ENCODE measurements at places on chromosomes 12 and 14.
A peak's percentile ranks its signal among the peaks of the same experiment; 100 is the strongest.

DNA sequence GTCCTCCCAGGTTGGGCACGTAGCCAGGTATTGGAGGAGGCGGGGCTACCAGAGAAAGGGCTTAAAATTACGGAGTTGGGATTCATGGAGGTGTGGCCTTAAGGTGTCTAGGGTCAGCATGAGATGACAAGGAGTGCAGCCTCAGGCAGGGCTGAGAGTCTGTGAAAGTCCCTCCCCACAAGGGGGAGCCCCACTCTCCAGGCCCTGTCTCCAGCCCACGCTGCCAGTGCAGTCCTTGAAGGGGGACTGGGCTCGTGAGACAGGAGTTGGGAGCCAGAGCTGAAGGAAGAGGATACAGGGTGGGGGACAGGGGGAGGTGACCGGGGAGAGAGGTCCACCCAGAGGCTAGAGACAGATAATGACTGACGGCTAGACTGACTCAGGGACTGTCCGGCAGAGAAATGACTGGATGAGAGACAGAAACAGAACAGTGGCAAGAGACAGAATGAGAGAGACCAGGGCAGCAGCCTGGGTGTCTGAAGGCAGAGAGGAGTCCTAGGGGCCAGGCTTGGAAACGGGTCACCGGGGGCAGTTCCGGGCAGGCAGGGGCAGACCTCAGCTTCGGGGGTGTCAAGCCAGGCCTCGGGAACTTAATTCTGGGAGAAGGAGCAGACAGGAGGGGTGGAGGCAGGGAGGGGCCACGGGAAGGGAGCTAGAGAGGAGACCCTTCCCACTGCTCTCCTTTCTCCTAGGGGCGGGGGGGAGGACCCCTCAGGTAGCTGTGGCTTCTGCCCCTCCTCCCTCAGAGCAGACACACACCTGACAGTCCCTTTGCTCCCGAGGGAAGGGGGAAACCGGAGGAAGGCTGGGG lies 970 bp downstream of the CDH24 start:
- no peak for DNase-seq

DNA sequence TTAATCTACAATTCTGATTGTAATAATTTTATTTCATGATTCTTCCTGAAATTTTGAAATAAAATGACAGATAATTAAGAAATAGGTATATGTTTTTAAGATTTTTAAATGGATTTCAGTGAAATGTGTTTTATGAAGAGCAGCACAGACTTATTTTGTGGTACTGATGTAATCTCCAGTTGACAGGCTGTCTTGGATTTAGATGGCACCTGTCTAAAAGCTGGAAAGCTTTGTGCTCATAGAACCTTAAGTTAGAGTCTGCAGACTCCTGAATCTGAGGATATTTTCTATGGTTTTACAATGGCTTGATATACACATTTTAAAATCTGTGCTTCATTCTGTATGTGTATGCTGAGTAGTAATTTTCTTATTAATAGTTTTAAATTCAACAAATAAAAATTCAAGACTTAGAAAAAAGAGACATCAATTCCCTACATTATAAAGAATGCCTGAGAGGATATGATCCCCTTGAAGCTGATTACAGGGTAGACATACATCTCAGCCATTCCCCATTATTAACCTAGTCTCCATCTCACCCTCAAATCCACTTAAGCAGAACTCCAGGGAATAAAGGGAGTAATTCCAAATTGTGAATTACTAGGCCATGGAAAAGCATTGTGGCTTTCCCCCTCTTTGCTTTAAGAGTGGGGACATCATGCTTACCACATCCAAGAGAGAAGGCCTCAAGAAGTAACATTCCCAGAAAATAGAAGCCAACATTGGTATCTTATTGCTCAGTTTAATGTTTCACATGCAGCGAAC lies 33.7 kb upstream of the ACSS3 start:
- no peak for DNase-seq

DNA sequence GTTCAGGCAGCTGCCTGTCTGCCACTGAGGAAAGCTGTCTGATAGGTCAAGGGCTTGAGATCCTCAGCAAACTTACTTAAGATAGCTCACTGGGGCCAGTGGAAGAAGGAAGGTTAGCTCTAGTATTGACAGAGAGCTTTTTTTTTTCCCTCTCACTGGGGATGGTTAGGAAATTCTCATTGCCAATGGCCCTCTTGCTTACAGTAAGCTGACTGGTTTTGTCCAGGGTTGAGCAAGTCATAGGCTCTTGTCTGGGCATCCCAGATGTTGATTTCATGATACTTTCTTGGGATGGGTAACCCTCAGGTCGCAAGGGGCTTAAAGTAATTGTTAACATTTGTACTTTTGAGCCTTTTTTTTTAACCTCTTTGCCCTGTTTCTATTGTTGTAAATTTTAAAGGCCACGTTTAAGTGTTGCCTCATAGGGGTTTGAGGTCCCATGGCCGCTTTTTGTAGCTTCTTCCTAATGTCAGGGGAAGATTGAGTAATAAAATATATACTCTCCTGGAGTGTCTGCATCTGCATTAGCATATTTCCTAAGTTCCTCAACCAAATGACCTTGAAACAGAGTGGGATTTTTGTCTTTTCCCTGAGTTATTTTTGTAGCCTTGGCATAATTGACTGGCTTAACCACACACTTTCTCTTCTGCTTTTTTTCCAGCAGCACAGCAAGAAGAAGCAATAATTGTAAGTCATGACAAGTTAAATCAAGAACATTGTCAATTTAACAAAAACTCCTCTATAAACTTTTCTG lies 716.0 kb downstream of the LRFN5 start:
- DNase-seq = no peak

GRCh38 chr12:124869059-124869665 lies 5.5 kb upstream of the SCARB1 start:
- DNase-seq = no peak

DNA sequence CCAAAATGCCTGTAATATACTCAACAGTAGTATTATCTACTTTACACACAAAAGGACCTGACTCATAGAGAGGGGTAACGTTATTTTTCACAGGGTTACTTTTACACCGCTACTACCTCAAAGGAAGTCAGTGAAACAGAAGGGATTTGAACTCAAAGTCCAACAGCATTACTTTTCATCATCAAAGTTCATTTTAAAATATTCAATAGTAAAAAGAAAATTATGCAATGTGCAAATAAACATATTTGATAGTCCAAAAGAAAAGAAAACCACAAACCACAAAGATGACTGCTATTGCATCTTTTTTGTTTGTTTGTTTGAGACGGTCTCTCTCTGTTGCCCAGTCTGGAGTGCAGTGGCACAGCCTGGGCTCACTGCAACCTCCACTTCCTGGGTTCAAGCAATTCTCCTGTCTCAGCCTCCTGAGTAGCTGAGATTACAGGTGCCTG lies 15.5 kb downstream of the KIF21A start:
- DNase-seq = no peak

DNA sequence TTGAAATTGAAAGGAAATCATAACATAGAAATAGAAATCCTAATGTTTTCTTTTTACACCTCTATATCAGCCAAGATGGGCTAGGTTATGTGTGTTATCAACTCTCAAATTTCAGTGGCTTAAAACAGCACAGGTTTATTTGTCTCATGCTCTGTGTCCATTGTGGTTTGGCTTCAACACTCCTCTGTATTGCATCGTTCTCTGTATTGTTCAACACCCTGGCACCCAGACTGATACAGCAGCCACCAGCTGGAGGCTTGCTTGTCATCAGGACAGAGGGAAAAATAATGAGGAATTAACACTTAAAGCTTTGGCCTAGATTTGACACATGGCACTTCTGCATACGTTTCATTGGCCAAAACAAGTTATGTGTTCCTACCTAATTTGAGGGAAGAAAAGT lies 234.2 kb upstream of the ARHGAP5 start:
- no peak for DNase-seq

GRCh38 chr12:110846615-110847566 lies at the start of gene CCDC63:
TSS of gene CCDC63 (plus strand) at chr12:110846987. CDS start at chr12:110852955, 5,968 bp downstream.
- DNase-seq = no peak

DNA sequence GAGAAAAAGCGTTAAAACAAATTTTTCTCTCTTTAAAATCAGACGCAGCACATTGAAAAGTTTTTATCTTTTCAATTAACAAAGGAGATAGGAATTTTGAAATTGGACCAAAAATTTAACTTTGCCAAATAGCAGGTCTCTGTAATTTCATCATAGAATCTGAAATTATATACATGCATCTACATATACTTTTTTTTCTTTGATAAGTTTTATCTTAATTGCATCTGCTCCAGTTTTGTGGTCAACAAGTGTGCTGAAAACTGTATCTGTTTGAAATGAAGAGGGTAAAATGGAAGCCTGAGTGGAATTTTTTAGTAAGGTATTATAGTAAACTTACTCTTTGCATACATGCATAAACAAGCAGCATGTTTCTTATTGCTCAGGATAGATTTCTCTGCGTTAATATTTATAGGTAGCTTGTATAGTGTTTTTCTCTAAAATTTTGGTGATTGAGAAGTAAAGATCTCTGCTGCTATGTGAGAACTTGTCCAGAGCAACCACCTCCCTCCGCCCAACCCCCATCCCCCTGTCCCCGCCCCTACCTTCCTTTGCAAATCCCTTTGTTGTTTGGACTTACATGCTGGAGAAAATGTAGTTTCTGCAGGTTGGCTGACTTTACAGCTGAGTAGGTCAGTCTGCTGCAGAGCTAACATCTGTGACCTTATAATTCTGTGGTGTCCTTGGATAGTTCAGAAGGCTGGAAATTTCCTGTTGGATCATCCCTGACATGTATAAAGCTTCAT lies 64.6 kb downstream of the VRK1 start:
- DNase-seq = no peak

- DNase-seq = no peak
Measured at GRCh38 chr12:18967814-18968213, 161.7 kb upstream of the PLEKHA5 start.

- DNase-seq = no peak
Measured at GRCh38 chr14:44626423-44626822, 119.3 kb upstream of the FSCB start.

- no peak for DNase-seq
Measured at GRCh38 chr14:63204407-63205043, at the start of gene RHOJ. TSS of gene RHOJ (plus strand) at chr14:63204443. CDS start at chr14:63204870, 427 bp downstream.

DNA sequence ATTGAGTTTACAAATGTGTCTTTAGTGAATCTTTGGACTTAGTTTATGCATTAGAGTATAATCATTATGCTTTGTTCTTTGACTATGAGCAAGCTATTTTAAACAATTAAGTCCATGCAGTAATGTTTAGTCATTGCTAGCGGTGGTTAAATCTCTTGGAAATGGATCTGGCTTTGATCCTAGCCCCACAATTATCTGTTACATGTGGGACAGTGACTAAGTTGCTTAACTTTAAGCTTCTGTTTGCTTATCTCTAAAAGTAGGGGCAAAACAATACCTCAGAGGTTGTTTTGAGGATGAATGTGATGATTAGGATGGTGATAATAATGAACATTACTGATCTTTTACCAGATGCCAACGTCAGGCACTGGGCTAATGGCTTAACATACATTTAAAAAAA lies 124.2 kb downstream of the NPAS3 start:
- DNase-seq = no peak

- no peak for DNase-seq
Measured at GRCh38 chr14:36661506-36662257, at the start of gene PAX9. TSS of gene PAX9 (plus strand) at chr14:36661860. CDS start at chr14:36662090, 230 bp downstream.

DNA sequence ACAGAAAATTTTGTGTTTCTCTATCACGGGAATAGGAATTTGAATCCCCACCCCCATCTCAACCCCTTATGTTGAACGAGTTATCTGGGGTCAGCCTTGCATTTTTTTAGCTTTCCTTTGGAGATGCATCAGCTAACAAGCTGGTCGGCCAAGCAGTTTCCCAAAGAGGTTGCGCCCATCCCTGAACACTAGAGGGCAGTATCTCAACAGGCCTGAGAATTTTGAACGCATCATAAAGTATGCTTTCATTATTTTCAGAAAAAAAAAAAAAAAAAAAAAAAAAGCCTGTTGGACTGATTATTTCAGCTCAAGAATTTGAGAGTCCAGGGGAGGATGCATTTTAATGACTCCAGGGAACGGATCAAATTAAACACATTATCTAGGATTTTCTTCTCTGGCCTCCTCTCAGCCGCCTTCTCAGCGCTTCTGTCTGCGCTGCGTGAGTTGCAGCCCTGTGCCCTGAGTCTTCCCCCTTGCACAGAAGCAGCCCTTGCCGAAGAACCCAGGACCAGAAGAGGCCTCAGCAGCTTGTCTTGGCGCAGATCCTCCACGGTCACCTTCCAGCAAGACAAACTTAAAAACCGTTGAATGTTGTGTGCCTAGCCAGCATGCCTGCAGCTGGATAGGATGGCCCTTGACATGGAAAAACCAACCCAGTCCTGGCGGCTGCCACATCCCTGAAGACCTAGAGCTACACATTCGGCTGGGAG lies 76.6 kb upstream of the GZMB start:
- DNase-seq = no peak

GRCh38 chr14:91358025-91358319 lies 59.6 kb downstream of the CCDC88C start:
- DNase-seq = no peak

- peak; percentile 39 for DNase-seq
Measured at GRCh38 chr12:14260011-14260993, 105.2 kb upstream of the ATF7IP start.

- DNase-seq = no peak
Measured at GRCh38 chr14:64632056-64632455, 72.2 kb upstream of the PLEKHG3 start.

DNA sequence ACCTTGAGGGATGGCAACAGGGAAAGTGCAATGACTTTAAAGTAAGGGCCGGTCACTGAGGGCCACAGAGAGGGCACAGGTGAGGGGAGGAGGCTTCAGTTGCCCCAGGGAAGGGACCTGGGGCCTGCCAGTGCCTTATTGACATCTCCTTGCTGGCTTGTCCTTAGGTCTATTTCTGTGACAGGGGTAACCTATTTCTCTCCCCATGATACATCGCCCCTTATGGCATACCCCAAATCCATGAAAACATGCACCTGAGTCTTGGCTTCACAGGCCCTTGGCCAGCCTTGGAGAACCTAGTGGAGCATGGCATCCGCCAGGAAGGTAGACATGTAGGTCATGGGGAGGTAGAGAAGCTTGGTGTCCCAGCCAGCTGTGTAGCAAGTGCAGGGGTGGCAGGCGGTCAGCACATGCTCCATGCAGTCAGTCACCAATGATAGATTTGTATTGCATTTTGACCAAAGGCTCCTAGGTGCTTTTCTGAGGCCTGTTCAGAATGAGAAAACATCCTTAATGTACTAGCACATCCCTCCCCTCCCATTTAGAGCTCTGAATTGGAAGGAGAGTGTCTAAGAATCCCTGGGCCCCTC lies 23.6 kb upstream of the RDH16 start:
- DNase-seq = no peak

DNA sequence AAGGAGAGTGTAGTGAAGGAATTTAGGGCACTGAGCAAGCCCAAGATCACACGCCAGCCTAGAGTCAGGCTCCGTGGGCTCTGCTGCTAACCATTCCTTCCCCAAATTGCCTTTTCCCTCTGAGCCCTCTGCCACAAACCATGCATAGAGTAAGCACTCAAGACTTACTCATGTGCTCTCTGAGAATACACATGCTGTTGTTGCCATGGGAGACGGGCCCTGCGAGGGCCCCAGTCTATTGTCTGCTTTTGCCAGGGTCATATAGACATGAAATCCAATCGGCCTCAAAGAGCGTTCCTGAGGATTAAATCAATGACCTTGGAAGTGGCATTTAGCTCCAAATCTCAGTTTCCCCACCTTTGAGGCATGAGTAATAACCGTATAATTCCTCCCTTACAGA lies 48.7 kb upstream of the WSCD2 start:
- DNase-seq = no peak
